ENCODE measurements at places on chromosomes 13 and 19. TPM values are rescaled to one million over a fixed set of nuclear protein-coding genes. Genes with fewer than 3 reads are reported as not detected.

The SH2D3A gene
- total RNA-seq: 19.6 TPM

DNA sequence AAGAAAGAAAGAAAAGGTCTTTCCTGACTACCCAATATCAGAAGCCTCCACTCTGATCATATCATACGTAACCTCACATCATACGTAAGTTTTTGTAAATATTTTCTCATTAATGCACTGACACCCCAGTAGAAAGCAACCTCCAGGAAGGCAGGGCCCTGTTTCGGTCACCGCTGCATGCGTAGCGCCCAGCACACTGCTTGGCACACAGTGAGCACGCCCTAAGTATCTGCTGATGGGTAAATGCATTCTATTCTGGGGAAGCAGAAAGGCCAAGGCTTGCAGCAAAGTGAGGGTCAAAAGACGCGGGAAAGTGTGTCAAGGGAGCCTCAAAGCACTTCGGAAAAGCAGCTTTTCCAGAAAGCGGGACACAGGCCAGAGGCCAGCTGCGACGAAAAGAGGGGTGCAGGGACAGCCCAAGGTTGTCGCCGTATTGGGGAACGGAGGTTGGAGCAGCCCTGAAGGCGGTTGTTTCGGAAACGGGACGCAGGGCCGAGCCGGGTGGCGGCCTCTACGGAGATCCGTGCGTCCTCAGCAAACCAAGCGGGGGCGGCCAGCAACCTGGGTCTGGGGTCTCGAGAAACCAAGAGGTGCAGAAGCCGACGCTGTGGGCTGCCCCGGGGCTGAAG, 463 bp downstream of the SUGP1 start:
- no peak for DNase-seq

DNA sequence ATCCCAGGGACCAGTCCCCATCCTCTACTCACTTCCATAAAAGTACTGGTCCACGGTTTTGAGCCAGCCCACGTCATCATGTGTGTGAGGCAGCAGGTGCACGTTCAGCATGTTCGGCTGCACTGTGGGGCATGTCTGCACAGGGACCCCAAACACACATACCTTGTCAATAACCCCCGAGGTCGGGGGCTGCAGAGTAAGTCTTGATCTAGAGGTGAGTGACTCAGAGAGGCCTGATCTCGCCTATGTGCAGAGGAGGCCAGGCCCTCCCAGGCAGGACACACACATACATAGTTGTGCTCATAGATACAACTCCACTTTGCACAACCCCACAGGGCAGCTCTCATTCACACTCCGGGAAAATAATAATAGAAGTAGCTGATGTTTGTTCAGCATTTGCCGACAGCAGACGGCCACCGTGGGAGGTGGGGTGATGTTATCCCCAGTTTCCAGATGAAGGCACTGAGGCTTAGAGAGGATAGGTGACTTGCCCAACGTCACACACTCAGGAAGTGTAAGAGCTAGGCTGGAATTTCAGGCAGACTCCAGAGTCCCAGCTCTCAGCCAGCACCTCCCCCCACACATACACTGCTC, 774 bp downstream of the MAN2B1 start:
- no peak for DNase-seq

DNA sequence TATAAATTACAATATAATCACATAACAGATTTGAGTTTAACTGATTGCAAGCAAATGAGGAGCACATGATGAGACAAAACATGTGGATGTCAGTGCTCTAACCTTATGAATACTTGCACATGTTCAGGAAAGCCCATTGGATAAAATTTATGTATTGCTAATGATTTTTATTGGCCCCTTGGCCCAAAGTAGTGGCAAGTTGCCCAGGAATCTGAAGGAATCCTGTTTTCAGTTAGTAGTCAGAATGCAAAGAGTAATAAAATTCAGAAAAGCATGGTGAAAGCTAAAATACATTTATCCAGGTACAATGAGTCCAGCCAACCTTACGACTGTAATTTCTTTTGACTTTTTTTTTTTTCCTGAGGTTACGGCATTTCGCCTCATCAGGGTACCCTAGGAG, 1539.4 kb downstream of the EFNB2 start:
- DNase-seq: no peak

DNA sequence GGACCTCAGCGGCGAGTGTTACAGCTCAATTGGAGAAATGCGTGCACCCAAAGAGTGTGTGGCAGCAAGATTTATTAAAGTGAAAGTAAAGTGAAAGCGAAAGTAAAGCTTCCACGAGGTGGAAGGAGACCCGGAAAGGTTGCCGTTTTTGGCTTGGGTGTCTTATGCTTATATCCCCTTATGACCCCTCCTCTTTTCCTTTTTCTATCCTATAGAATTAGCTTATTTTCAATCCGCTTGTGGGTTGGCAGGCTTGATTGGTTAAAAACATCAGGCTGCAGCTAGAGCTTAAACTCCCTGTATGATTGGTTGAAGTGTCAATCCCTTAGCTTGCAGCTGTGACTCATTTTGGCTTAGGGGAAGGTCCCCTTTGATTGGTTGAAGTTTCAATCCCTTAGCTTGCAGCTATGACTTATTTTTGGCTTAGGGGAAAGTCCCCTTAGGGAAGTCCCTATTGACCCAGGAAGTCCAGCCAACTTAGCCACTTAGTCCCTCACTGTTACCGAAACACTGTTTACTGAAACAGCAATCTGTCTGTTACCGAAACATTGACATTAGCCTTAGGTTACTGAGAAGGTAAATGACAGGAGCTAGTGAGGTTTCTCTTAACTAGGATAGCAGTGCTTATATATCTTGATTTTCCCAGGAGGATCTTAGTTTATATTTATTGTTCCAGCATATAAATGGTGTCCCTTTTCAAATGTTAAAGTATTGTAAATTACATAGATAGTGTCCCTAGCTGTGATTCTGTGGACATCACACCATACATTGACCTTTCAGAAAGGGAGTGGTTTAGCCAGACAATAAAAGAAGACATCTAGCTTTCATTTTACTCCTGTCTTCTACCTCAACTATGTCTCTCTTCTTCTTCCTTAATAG, 575.8 kb downstream of the DACH1 start:
- no peak for DNase-seq

The SLC25A41 gene
- total RNA-seq: 0.12 TPM

The SHKBP1 gene
- 40.3 TPM for total RNA-seq

DNA sequence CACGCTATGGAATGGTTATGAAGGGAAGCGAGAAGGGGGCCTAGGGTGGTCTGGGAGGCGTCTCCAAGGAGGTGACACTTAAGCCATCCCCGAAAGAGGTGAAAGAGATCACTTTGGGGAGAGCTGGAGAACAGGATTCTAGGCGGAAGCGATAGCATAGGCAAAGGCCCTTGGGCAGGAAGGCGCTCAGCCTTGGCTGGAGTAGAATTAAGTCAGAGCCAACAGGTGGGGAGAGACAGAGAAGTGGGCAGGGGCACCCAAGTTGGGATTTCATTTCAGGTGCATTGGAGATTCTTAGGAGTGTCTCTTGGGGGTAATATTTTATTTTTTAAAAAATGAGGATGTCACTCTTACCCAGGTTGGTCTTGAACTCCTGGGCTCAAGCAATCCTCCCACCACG, 9.6 kb downstream of the SNRPD2 start:
- DNase-seq: no peak

DNA sequence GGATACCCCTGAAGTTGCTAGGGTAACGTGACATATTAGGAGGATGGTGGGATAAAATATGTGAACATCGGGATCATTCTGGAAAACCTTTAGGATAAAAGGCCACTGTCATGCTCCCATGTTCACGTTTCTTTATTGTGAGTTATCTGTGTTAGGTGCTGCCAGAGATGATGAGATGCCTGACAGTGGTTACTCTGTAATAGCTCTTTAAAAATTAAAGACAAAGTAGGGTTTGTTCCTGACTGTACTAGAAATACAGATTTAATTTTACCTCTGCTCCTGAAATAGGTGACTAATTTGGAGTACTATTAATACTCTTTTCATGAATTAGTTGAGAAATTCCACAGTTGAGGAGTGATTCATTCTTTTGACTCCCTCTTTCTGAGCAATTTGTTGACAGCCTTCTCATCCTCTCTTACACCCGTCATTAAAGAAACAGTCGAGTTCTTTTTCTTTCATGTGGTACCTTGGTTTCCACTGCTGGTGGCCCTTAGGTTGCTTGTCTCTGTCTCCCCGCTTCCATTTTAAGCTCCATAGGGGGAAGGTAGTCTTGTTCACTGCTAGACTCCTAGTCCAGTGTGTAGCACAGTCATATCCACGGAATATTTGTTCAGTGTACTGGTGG, 28.4 kb downstream of the SAE1 start:
- no peak for DNase-seq

GRCh38 chr19:13622766-13623715, 116.8 kb upstream of the CACNA1A start:
- DNase-seq: no peak

DNA sequence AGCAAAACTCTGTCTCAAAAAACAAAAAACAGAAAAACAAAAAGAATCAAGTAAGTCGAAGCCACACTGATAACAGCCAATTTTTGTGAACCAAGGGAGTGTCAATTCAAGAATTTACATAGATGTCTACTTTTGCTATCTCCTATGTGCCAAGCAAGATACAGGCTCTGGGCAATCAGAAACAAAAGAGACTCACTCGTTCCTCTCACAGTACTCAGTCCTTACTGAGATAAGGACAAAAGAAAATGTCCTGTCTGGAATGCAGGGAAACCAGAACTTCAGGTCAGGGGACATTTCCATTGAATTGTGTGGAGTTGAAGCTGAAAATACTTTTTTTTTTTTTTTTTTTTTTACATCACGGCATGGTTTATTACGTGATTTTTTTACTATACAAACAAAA, 53.0 kb downstream of the NLRP12 start:
- no peak for DNase-seq

- DNase-seq: peak; percentile 80
Observed at GRCh38 chr19:4379383-4380253, 20.7 kb downstream of the SH3GL1 start.

The MVB12A gene
- 23.7 TPM for total RNA-seq

DNA sequence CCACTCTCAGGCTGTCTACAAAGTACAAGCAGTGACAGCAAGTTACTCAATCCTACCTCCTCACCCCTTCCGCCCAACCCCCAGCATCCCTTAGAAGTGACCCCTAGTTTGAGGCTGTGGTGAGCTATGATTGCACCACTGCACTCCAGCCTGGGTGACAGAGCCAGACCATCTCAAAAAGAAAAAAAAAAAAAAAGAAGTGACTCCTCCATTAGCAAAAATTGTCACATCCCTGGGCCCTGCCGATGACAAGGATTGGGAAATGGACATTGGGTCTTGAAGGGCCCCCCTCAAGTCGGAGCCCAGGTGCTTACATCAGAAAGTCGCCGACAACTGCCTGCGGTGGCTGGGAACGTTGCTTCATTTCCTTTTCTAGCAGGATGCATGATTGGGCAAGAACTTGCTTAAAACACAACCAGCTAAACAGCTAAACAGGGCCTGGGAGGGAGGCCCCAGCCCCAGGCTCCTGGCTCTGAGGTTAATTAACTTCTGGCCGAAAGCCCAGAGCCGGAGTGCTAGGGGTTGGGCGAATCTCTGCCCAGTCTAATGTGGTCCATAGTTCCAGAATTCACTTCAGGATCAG, 15.3 kb downstream of the RAB3D start:
- peak; percentile 67 for DNase-seq

The MYH14 gene
- total RNA-seq: 30.7 TPM

DNA sequence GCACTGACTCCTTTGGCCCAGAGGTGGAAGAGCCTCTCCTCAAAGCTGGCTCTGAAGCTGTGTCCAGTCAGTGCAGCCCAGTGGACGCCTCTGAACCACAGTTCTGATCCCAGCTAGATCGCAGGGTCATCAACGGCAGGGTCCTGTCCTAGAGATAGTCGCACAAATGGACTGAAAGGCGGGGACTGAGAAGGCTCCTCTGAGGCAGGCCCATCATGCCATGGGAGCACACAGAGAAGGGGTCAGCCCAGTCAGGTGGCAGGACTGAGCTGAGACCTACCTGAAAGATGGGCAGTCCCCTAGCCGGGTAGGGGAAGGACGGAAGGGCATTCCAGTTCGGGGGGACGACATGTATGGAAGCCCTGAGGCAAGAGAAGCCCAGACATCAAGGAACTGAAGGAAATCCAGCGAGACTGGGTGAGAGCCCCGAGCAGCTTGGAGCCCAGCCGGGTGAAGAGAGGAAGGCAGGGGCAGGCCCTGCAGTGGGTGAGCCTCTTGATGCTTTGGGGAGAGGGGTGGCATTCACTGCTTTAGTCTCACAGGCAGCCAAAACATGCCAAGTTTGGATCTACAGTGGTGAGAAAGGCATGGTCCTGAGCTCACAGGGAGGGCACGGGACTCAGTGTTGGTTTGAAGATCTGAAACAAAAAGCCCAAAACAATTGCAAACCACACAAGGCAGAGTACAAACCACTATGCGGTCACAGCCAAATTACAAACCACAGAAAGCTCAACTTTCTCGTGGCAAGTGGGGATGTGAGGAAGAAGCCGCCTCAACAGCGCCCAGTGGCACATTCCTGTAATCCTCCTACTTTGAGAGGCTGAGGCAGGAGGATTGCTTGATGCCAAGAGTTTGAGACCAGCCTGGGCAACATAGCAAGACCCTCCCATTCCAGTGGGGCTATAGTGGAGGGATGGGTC, 10.0 kb downstream of the CALM3 start:
- DNase-seq: peak; percentile 14

GRCh38 chr13:105816994-105817393, 718.5 kb downstream of the EFNB2 start:
- DNase-seq: no peak

- no peak for DNase-seq
Observed at GRCh38 chr13:95833126-95833525, 156.2 kb downstream of the DNAJC3 start.

GRCh38 chr19:16190736-16191135, 5.5 kb downstream of the FAM32A start:
- no peak for DNase-seq

- no peak for DNase-seq
Observed at GRCh38 chr13:111325146-111325890, 4.9 kb downstream of the TEX29 start.

GRCh38 chr13:113452942-113453901, at the start of gene ADPRHL1:
Gene ADPRHL1, minus strand, starts transcription at chr13:113453488. Its CDS starts 51 bp downstream, at chr13:113453437.
- DNase-seq: no peak

- peak; percentile 77 for DNase-seq
Observed at GRCh38 chr13:111006506-111007031, 91.7 kb upstream of the ANKRD10 start.

GRCh38 chr19:38394488-38394887, 6.0 kb downstream of the SPRED3 start:
- no peak for DNase-seq

GRCh38 chr19:5948752-5949564, 29.0 kb downstream of the RANBP3 start:
- DNase-seq: no peak

The SELENOW gene
- total RNA-seq: 139 TPM

DNA sequence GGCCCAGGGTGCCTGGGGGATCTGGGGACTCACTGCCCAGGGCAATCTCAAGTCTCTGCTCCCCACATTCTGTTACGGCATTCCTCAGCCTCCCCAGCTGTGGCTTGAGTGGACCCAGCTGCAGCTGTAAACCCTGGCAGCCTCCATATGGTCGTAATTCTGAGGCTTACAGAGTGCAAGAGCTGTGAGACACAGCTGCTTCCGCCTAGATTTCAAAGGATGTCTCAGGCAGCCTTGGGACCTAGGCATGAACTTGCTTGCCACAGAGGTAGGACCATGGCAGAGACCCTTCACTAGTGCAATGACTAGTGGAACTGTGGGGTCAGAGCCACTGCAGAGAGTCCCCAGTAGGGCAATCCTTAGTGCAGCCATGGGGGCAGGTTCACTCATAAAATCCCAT, 297.5 kb downstream of the ENOX1 start:
- DNase-seq: no peak

Data from pancreas (tissue), 10 donors.